ENCODE measurements at places on chromosomes 2 and 18. TPM values are rescaled to one million over a fixed set of nuclear protein-coding genes. Genes with fewer than 3 reads are reported as not detected.

GRCh38 chr2:202592566-202592965, 42.2 kb upstream of the FAM117B start:
- H3K27me3 ChIP-seq: no peaks in the 10 kb centered on the region
- no peaks in the 10 kb centered on the region for H3K36me3 ChIP-seq
- no peak overlapping the region for H3K27ac ChIP-seq
- no peak for DNase-seq
- H3K4me3 ChIP-seq: no peak overlapping the region

The UGT1A8 gene
- 0.10 TPM for total RNA-seq

- H3K36me3 ChIP-seq: no peaks in the 10 kb centered on the region
- H3K27me3 ChIP-seq: no peaks in the 10 kb centered on the region
- H3K4me1 ChIP-seq: no peaks in the 10 kb centered on the region
- no peak overlapping the region for H3K4me3 ChIP-seq
- no peak overlapping the region for H3K27ac ChIP-seq
These were observed 15.5 kb upstream of the BMPR2 start for GRCh38 chr2:202360646-202361045.

GRCh38 chr2:31581124-31581795, 522 bp upstream of the SRD5A2 start:
- H3K4me3 ChIP-seq: no peak overlapping the region
- H3K27me3 ChIP-seq: peaks cover 55% of the 10 kb centered on the region
- no peaks in the 10 kb centered on the region for H3K36me3 ChIP-seq
- H3K27ac ChIP-seq: no peak overlapping the region
- H3K4me1 ChIP-seq: no peaks in the 10 kb centered on the region

GRCh38 chr2:143668234-143668633, 539.0 kb downstream of the ARHGAP15 start:
- H3K4me3 ChIP-seq: no peak overlapping the region
- no peak overlapping the region for H3K27ac ChIP-seq
- no peak for DNase-seq
- H3K27me3 ChIP-seq: no peaks in the 10 kb centered on the region

The MOGAT1 gene
- not detected for total RNA-seq

DNA sequence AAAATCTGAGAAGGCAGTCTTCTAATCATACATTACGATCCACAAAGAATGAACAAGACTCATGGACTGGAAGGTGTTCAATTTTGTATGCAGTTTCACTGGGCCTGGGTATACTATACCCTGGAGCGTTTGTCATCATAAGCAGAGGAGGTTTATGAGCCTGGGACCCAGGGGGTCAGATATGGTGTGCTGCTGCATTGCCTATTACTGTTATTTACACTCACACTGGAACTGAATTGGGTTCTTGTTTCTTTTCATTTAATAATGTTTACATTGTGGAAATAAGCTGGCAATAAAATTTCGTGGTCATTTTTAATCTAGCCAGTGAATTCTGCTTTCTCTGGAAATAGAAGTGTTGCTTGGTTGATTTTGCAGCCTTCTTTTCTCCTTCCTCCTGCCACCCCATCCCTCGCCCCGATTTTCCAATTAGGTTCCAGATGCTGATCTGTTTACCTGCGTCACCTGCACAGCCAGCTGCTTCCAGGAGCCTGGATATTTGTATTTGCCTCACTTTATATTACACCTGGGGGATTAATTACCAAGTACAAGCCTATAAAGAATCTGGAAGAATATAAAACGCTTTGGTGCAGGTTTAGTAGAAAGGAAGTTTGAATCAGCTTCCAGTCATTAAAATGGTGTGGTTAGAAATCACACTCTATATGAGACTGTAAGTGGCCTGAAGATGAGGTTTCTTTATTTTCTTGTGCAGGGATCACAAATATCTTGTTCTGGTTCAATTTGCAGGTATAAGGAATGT, 234.4 kb downstream of the SOCS6 start:
- DNase-seq: no peak
- H3K4me1 ChIP-seq: no peaks in the 10 kb centered on the region
- no peaks in the 10 kb centered on the region for H3K27me3 ChIP-seq
- no peaks in the 10 kb centered on the region for H3K36me3 ChIP-seq
- H3K27ac ChIP-seq: no peak overlapping the region

The INHBB gene
- total RNA-seq: 4.4 TPM

The EVX2 gene
- total RNA-seq: 3.7 TPM

DNA sequence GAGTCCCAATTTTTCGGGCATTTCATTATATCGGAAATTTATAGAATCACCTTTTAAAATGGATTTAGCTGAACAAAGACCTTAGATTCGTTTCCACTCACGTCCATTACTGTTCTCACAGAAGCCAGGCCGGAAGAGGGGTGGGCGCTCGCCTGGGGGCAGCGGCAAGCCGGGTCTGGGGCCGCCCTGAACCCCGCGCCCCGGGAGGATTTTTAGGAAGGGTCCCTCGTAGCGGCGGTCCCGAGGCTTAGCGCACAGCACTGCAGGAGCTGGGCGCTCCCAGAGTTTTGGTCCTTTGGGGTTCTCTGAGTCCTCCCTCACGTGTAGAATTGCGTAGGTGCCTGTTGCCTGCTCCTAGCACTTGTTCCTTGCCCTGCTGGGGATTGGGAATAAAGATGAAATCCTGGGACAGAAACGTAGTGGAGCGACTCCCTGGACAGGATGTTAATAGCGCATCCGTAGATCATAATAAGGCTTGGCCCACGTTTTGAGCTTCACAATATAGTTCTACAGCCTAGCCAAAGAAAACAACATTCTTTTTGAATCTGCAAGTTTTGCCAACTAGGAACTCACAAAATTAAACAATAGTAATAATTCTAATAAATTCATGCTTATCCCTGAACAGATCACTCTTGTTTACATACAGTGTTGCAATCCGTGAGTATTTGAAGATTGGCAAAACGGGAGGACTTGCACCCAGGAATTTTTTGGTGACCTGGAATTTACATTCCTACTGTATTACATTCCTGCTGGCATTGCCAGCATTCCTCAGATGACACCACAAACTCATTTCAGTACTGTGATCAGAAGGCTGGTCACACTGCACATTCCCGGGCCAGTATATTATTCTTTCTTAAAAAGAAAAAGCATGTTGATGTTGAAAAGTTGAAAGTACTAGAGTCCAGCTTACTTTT, 875 bp downstream of the C18orf63 start:
- no peak overlapping the region for H3K27ac ChIP-seq
- no peaks in the 10 kb centered on the region for H3K27me3 ChIP-seq
- H3K4me3 ChIP-seq: no peak overlapping the region

The DSG1 gene
- 0.70 TPM for total RNA-seq

The C2orf66 gene
- total RNA-seq: not detected

The MC4R gene
- not detected for total RNA-seq

DNA sequence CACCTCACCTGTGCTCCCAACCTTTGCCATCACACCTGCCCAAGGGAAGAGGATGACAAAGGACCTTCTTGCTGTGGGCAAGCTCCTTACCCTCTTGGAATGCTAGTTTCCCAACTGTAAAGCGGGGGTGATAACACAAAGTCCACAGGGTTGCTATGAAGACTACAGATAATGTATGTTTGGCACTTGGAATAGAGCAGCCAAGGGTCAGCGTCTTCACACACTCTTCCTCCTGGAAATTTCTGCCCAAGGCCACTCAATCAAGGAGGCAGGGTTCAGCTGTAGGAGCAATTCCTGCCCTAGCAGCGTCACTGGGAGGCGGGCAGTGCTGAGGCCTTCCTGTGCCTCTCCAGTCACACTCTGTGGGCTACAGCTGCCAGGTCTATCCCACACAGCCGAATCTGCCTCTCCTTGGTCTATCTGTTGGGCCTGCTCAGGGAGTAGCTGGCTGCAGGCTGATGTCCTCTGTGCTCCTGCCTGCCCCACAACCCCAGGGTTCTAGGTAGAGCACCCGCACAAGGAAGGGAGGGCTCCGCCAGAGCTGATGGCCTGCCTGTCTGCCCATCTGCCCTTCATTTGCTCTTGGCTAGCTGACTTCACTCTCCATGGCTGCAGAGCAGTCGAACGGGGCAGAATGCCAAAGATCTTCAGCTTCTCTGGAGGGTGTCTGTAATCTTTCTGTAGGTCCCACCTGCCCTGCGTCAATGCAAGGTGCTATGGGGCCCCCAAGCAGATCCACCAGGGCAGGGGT, 91.9 kb downstream of the MRO start:
- H3K4me3 ChIP-seq: no peak overlapping the region
- H3K27me3 ChIP-seq: no peaks in the 10 kb centered on the region
- H3K4me1 ChIP-seq: no peaks in the 10 kb centered on the region
- H3K27ac ChIP-seq: peak overlapping the region; percentile 62

The IL1RL2 gene
- total RNA-seq: not detected

DNA sequence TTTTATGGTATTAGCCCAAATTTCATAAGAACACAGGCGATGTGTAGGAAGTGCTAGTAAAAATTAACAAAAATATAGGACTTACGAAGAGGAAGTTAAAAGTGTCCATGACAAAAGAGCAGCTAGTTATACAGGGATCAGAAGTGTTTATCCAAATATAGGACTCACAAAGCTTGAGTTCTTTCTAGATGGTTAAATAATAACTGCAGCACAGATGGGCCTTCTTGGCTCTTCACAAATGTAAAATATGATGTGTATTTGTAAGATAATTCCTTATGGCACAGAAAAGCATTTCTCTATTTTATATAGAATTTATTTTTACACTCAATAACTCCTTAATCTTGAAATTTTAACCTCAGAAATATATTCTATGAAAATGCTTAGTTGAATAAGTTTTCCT, 100.9 kb upstream of the SPHKAP start:
- H3K36me3 ChIP-seq: no peaks in the 10 kb centered on the region
- H3K27ac ChIP-seq: no peak overlapping the region
- H3K4me3 ChIP-seq: no peak overlapping the region
- H3K27me3 ChIP-seq: no peaks in the 10 kb centered on the region

The FAM228B gene
- 14.9 TPM for total RNA-seq

The CCL20 gene
- 112 TPM for total RNA-seq

DNA sequence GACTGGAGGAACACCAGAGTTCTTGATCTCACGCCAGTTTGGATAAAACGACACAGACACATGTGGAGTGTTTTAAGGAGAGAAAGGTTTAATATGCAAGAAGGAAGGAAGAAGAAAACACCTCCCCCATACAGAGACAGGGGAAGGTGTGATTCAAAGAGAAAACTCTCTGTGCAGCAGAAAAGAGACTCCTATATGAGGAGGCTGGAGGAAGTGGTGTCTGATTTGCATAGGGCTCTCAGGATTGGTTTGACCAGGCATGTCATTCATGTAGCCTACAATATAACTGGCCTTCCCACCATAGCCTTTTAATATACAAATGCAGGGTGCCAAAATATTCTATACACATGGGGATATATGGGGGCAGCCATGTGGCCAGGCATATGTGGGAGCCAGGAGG, 1386.5 kb downstream of the RPIA start:
- no peak for DNase-seq
- H3K4me3 ChIP-seq: no peak overlapping the region
- no peaks in the 10 kb centered on the region for H3K36me3 ChIP-seq
- H3K4me1 ChIP-seq: no peaks in the 10 kb centered on the region
- H3K27ac ChIP-seq: no peak overlapping the region

DNA sequence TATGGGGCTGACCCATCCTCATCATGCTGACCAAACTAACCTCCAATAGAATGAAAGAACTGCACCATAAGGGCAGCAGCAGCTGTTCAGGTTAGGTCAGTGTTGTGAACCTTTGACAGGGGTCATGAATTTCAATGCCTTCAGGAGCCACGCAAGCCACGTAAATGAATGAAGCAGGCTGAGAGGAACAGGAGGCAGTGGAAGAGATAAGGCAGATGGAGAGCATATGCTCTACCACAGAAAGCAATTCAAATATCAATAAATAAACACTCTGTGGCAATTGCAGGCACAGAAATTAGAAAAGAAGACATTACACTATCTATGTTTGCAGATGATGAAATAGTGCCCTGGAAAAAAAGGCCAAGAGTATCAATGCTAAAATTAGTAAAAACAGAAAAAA, 56.3 kb downstream of the SCG2 start:
- no peak overlapping the region for H3K27ac ChIP-seq
- H3K4me1 ChIP-seq: peaks cover 3% of the 10 kb centered on the region
- H3K36me3 ChIP-seq: no peaks in the 10 kb centered on the region
- H3K4me3 ChIP-seq: no peak overlapping the region
- DNase-seq: no peak

The TMEM198 gene
- total RNA-seq: 8.0 TPM

DNA sequence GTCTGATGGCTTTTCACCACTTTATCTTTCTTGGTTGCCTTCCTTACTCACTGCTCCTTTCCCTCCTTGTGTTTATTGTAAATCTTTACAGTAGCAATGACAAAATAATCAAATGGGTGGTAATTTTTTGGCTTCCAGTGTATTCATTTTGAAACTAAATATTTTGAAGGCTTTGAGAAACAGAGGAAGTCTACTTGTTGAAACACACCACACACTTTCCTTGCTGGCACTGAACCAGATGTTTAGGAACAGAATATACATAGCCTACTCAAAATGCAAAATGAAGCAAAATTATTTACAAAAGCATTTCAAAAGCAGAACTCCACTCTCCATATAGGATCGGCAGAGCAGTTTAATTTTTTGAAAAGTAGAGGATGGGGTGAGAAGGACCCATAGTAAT, 189.8 kb downstream of the LTBP1 start:
- no peaks in the 10 kb centered on the region for H3K27me3 ChIP-seq
- no peak overlapping the region for H3K4me3 ChIP-seq
- DNase-seq: no peak
- peaks cover 8% of the 10 kb centered on the region for H3K4me1 ChIP-seq

DNA sequence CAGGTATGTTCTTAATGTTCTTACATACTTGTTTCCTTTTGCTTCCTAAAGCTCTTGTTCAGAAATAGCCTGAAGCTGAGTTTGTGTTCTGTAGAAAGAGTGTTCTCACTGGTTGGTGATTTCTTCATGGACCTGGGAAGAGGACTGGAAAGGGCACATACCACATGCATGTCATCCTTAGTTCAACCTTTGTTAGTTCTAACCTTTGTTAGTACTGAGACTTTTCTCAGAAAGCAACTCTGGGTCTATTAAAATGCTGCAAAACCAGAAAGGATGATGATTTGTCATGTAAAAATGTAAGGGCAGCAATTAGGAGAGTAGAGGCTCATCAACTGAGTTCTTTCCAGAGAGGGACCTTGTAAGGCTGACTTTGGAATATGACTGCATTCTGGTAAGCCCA, 2.5 kb upstream of the FAP start:
- peaks cover 16% of the 10 kb centered on the region for H3K4me1 ChIP-seq
- H3K27ac ChIP-seq: peak overlapping the region; percentile 87
- DNase-seq: peak; percentile 31
- no peaks in the 10 kb centered on the region for H3K36me3 ChIP-seq
- H3K4me3 ChIP-seq: no peak overlapping the region
- no peaks in the 10 kb centered on the region for H3K27me3 ChIP-seq

DNA sequence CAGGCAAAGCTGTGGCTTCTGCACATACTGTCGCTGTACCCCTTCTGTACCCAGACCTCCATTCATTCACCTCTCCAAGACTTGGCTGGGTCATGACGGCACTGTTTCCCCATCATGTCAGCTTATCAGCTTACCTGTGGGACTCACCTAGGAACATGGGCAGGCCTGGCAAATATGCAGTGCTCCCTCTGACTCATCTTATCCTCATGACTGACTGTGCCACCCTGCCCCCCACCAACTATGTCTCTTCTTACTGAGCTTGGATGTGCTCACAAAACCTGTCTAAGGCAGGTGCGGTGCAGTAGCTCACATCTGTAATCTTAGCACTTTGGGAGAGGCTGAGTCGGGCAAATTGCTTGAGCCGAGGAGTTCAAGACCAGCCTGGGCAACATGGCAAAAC, 152.4 kb downstream of the MGAT5 start:
- H3K36me3 ChIP-seq: no peaks in the 10 kb centered on the region
- no peaks in the 10 kb centered on the region for H3K27me3 ChIP-seq
- no peak overlapping the region for H3K4me3 ChIP-seq
- H3K27ac ChIP-seq: no peak overlapping the region
- DNase-seq: no peak

The RTP5 gene
- not detected for total RNA-seq

- H3K36me3 ChIP-seq: no peaks in the 10 kb centered on the region
- peak; percentile 67 for DNase-seq
- H3K4me3 ChIP-seq: no peak overlapping the region
- H3K4me1 ChIP-seq: peaks cover 18% of the 10 kb centered on the region
These were observed 18.6 kb upstream of the ACOXL start for GRCh38 chr2:110713513-110714362.
